ENCODE measurements at places on chromosomes 7 and 10.

GRCh38 chr7:158802535-158803366 lies 26.6 kb downstream of the ESYT2 start:
- H3K4me1 ChIP-seq, result peaks cover 34% of the 10 kb centered on the region
- peaks cover 11% of the 10 kb centered on the region for H3K36me3 ChIP-seq
- no peaks in the 10 kb centered on the region for H3K27me3 ChIP-seq
- H3K27ac ChIP-seq, result peak overlapping the region; percentile 99
- no peak for DNase-seq
- H3K4me3 ChIP-seq, result no peak overlapping the region

- H3K36me3 ChIP-seq, result no peaks in the 10 kb centered on the region
- no peak for DNase-seq
- H3K4me3 ChIP-seq, result no peak overlapping the region
- no peak overlapping the region for H3K27ac ChIP-seq
Measured at GRCh38 chr10:128137877-128138276, 11.7 kb upstream of the MKI67 start.

DNA sequence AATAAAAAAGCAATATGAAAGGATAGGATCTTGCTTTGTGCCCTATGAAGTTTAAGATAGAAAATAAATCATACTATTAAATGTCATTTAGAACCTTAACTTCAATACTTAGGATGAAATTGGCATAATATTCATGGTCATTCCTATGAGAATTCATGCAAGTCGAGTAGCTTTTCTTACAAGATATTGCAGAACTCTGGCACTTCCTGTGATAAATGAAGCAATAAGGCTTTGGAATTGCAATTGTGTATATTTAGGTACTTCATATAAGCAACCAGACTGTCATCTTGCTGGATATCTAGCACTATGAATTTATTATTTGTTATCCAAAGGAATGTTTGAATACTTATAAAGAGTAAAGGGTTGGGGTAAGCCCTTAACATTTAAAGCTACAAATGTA lies 116.5 kb downstream of the ZNF438 start:
- no peaks in the 10 kb centered on the region for H3K4me1 ChIP-seq
- no peaks in the 10 kb centered on the region for H3K27me3 ChIP-seq
- no peak for DNase-seq
- no peak overlapping the region for H3K4me3 ChIP-seq
- H3K27ac ChIP-seq, result no peak overlapping the region
- peaks cover 3% of the 10 kb centered on the region for H3K36me3 ChIP-seq

- H3K4me3 ChIP-seq, result no peak overlapping the region
- peaks cover 20% of the 10 kb centered on the region for H3K36me3 ChIP-seq
- no peak overlapping the region for H3K27ac ChIP-seq
- no peak for DNase-seq
Measured at GRCh38 chr10:132362151-132362611, 30.2 kb downstream of the LRRC27 start.

GRCh38 chr10:116215651-116216050 lies 57.4 kb downstream of the GFRA1 start:
- no peaks in the 10 kb centered on the region for H3K36me3 ChIP-seq
- no peak for DNase-seq
- no peaks in the 10 kb centered on the region for H3K27me3 ChIP-seq
- H3K27ac ChIP-seq, result no peak overlapping the region

Data from mesothelial cell of epicardium (in vitro differentiated cells).